ENCODE measurements at places on chromosomes 1 and 21. TPM values are rescaled to one million over a fixed set of nuclear protein-coding genes. Genes with fewer than 3 reads are reported as not detected.
A peak's percentile ranks its signal among the peaks of the same experiment; 100 is the strongest.

SMCP gene
- not detected for total RNA-seq

- peak; percentile 1 for DNase-seq
Measured at GRCh38 chr1:245933431-245934045, 573.5 kb downstream of the SMYD3 start.

DNA sequence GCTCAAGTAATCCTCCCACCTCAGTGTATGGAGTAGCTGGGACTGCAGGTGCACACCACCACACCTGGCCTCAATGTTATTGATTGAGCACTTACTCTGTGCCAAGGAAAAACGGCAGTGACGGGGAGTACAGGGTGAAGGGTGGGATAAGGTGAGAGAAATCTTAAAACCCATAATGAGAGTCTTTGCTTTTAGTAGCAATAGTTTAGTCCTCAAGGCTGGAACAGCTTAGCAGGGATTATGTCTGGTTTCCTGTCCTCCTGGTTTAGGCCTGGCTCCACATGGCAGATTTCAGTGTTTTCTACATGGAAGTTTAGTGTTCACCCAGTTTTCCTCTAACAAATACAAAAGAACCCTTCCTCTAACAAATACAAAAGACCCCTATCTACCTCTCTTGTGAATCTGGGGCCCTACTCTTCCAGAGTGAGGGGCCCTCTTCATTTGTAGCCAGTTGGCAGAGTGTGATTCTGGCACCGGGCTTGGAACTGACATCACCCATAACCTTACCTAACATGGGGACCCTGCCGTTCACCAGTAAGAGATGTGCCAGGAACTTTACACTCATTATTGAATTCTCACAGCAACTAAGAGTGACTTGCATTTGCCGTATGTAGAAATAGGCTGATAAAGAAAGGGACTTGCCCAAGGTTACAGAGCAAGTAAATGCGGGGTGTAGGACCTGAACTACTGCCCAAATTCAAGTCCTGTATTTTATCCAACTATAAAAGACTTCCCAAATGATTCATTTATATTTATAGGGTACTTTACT is 6.9 kb downstream of the ZNF691 start:
- no peak for DNase-seq

DNA sequence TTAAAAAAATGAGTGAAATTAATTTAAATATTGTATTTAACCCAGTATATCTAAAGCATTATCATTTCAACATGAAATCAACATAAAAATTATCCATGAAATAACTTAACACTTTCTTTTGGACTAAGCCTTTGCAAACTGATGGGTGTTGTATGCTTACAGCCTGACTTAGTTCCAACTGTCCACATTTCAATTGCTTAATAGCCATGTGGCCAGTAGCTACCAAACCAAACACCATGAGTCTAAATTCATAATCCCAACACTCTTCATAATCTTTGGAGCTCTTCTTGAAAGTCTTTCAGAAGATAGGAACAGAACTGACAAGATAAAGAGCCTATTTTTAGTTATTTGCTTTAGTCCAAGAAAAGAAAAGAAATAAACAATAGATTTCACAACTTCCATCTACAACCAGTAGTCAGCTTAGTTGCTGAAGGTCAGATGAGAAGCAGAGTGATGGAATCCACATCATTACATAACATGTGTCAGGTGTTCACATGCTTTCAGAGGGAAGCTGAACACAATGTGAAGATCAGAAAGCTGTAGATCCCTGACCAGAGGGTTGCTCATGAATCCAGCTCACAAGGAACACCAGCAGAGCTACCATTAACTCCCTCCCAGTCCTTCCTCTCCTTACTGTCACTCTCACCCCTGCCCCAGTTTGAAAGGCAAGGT is 144.0 kb upstream of the ZNF648 start:
- no peak for DNase-seq

DNA sequence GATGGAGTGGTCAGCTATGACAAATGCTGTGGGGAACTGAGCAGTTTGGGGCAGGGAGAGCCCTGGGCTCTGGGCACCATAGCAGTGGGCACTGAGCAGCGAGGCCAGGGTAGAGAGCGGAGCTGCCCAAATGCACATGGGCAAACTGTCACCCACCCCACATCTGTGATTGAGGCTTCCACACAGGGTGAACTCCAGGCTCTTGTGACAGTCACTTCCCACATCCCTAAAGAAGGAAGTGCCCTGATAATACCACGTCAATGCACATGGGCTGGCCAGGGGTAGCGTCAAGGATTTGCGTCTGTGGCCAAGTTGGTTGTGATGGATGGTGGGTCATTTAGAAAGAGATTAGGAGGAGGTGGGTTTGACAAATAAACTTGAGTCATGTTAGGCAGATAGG is 2.6 kb upstream of the GUCA2B start:
- DNase-seq: no peak

DNA sequence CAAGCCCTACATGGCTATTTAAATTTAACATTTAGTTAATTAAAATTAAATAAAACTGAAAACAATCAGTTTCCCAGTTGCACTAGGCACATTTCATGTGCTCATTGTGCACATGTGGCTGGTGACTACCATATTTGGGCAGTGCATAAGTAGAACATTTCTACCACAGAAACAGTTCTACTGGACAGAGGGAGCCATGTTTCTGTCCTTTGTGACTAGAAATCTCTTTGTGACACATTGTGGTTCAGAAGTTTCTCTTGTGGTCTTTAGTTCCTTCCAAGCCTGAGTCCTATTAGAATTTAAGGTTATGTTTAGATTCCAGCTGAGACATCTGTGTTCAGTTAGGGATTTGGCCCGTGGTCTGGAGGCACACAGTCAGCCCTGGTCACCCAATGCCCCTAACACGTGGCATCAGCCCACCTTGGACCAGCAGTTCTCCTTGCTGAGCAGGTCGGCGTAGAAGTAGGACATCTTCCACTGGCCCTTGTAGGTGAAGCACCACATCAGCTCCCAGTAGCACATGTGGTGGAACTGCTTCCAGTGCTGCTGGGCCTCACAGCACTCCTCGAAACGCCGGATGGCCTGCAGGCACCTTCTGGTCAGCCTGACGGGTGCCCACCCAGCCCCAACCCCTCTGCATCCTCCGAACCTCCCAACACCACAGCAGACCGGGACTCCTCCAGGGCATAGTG is 29.1 kb downstream of the TTC39A start:
- no peak for DNase-seq

PCBP3 gene
- 3.4 TPM for total RNA-seq

DNA sequence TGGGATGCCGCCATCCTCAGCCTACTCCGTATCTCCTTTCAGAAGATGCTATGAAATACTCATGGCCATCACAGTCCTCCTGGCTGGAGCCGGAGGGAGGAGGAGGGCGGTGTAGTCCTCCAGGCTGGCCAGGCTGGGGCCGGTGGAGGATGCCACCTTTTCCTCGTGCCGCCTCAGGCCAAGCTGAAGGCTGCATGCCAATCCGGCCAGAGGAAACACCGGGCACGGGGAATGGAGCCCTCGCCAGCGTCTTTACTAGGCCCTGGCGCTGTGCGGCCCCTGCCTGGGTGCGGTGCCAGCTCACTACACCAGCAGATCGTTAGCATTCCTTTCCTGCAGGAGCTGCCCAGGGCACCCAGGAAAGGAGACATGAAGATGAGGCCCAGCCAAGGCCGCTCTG is 70.1 kb downstream of the CASZ1 start:
- no peak for DNase-seq

GRCh38 chr1:184002071-184002470 is 35.5 kb downstream of the COLGALT2 start:
- no peak for DNase-seq

DNA sequence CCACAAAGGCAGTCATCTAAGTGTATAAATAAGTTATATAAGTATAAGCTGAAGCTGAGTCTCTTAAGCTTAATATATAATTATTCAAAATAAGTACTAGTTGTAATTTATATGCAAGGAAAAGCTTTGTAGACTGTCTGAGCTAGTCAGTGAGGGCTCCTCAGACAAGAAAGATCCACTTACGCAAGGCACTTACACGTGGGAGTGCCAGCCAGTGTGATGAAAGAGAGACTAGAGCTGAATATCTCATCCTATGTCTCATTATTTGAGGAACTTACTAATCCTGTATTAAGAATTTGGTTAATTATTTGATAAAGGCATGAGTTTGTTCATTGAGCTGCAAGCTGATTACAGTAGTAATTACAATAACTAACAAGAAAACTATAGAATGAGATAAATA is 146.9 kb downstream of the PDE4B start:
- DNase-seq: no peak
